ENCODE measurements at places on chromosomes 7 and 10.

GRCh38 chr7:152522571-152523067 lies 86.8 kb upstream of the KMT2C start:
- no peak for DNase-seq

DNA sequence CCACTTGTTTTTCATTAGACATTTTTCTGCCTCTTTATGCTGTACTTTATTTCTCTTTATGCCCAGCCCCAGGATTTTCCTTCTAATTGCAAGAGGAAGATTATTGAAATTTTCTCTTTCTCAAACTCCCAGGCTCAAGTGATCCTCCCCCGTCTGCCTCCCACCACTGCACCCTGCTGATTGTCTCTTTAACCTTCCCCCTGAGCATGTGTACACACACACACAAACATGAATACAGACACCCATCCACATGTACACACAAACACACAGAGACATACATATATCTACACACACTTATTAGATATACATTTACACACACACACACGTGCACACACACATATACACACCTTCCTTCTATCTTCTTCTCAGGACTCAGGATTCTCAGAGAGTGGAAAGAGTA lies 37.3 kb upstream of the MAP3K8 start:
- no peak for DNase-seq

GRCh38 chr7:102473271-102473991 lies 5.3 kb downstream of the POLR2J start:
- peak; percentile 53 for DNase-seq

- DNase-seq = no peak
Measured at GRCh38 chr7:100641463-100641859, at the start of gene TFR2. Gene TFR2 (minus strand): TSS chr7:100641552. CDS start chr7:100641509, 43 bp downstream.

DNA sequence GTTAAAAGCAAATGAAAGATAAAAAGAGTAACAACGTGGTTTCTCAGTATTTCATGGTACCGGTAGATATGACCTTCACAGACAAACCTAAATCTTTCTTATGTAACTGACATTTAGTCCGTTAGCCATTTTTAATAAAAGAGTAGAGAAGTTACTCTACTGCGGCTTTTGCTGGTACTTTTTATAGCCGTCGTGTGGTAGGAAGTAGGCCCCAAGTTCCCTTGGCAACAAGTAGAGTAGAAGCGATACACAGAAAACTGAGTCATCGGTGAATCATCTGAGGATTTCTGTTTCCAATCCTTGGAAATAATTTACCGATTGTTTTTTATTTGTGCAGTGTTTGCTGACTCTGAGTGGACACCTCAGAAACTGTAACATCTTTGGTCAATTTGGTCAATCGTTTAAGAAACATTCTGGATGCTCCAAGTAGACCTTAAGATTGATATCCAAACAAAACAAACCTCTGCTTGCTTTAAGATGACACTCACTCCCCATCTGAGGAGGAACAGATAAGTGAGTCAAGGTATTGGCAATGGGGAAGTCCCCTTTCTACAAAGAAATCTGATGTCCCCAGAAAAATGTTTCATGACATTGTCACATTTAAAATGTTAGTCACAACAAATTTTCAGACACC lies 63.9 kb upstream of the AHR start:
- no peak for DNase-seq
